ENCODE measurements at places on chromosomes 1 and 21.

DNA sequence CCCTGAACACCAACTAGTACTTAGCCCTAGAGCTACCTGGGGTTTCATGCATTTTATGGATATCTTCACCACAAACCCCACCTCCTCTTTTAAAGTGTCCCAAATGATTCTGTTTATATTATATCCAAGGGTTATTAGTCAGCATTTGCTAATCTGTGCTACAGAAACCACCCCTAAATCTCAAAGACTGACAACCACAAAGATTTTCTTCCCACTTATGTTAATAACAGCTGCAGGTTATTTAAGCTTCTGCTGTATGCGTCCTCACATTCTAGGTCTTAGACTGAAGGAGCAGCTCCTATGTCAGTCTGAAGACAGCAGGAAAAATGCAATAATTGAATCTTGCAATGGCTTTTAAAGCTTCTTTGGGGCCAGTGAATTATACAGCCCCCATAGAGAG, 11.2 kb upstream of the PHC2 start:
- DNase-seq, result peak; percentile 56

DNA sequence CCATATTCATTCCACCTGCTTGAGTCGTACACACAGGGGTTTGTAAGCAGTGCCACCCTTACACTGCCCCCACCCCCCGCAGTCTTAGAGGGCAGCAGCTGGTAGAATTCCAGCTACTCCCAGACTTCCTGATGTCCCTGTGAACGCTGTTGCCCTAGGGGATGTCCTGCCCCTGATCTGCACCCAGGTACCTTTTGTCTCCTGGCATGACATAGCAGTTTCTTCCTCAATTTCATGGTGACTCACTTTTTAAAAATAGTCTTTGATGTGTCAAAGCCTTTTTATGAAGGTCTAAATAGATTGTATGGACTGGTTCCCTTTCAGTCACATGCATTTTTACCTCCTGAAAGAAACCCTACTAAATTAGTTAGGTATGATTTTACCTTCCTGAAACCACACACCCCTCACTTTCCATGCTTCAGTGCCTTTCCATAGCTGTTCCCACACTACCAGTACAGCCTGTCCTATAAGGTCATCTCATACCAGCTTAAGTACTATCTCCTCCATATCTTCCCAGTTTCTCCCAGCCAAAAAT, 76.4 kb downstream of the ST3GAL3 start:
- DNase-seq, result no peak

DNA sequence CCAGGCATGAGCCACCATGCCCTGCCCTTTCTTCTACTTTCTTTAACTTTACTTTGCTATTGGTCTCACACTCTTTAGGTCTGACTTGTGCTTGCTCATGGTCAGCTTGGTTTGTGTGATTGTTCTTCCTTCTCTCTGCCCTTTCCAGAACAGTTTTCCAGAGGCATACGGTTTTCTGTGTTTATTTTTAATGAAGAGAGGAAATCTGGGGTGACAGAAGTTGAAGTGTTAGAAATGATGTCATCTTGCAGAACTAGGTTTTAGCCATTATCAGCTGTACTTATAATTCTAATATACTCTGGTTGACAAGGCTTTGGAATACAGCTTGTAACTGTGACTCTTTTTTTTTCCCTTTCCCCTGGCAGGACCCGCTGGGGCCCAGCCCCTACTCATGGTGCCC, 14.4 kb downstream of the AGO3 start:
- no peak for DNase-seq

DNA sequence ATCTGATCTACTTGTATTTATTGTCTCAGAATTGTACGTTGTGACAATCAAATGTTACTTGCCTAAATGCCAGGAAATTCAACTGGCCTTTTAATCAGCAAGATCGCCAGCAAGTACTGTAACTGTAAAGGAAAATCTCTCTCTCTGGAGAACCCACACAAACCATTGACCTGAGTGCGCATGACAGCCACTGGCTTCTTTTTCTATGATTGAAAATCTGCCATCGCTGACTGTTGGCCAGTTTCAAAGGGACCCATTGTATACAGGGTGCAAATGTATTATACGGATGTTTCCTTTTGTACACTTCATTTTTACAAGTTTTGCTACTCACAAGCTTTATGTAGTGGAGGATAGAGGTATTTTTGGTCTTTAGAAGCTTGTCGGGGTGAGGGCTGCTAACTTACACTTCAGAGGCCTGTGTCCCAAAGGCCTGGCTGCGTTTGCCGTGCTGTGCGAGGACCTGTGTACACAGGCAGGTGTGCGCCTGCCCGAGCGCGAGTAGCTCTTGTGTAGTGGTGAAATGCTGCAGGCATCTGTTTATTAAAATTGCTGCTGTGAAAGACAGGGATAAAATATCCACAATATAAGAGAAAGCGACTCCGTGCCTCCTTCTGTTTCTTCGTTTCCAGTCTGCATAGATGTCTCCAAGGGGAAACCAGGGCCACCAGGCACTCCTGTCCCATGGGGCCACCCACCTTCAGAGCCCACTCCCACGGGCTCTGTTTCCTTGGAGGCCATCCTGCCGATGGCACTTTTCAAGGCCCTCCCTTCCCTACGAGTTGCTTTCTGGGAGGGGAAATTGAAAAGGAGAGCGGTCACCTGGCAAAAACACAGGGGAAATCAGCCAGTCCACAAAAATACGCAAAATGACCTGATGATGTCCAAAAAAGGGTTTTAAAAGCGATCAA, 25.3 kb upstream of the TRAPPC10 start:
- DNase-seq, result no peak

DNA sequence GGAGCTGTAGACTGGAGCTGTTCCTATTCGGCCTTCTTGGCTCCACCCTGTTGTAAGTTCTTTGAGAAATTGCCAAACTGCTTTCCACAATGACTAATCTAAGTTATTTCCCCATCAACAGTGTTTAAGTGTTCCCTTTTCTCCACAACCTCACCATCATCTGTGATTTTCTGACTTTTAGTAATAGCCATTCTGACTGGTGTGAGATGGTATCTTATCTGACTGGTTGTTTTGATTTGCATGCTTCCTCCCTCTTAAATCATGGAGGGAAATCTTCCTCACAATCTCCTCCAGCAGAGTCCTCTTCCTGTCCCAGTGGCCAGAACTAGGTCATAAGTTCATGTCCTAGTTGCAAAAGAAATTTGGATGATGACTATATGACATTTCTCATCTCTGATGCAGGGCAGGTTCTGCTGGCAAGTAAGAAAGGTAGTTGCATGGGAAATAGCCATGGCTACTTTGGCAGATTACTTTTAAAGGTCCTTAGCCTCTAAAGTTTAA, 294.0 kb downstream of the LRRC40 start:
- peak; percentile 86 for DNase-seq

DNA sequence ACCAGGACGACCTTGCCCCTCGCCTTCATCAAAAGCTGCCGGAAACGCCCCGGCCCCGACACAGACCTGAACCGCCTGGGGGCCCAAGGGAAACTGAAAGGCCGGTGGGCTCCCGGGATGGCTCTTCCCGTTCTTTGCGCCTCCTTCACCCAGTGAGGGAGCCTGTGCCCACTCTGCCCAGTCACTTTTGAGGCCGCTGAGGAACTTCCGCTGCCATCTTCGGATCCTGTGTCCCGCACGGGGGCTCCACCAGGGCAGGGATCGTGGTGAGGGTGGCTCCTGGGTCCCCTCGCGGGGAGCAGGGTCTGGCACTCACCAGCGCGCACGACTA, 104.0 kb downstream of the PPIAL4G start:
- no peak for DNase-seq

GRCh38 chr1:225253173-225253572, 174.7 kb downstream of the LBR start:
- no peak for DNase-seq

GRCh38 chr1:12142141-12142823, 24.5 kb upstream of the TNFRSF1B start:
- no peak for DNase-seq

DNA sequence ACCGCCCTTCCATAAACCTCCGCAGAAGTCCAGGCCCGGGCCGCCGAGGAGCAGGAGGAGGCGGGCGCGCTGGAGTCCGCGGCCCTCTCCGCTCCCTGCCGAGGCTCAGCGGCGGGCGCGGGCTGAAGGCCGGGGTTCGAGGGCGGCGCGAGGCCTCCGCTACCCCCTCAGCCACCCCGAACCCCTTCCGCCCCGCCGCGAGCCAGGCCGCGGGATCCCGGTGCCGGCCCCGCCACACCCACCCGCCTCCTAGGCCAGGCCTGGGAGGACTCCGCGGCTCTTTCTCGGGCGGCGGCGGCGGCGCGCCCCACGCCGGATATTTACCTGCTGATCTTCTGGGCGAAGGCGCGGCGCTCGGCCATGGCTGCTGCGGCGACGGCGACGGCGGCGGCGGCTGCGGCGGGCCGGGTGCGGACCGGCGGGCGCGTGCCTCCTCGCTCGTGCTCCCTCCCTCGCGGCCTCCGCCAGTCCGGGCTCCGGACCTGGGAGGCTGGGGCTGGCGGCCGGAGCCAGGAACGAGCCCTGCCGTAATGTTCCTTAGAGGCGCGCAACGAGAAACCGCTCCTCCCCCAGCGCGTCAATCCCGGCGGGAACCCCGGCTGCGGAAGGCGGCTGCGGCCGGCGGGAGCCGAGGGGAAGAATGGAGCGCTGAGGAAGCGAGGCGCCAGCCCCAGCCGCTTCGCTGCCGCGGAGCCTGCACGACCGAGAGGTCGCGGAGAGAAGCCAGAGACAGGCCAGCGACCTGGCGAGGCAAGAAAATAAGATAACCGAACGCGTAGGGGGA, at the start of gene DOCK7:
TSS of gene DOCK7 (minus strand) at position 484 of the 784 bp plus-strand sequence. CDS start at position 362, 122 bp downstream.
- DNase-seq, result peak; percentile 83

DNA sequence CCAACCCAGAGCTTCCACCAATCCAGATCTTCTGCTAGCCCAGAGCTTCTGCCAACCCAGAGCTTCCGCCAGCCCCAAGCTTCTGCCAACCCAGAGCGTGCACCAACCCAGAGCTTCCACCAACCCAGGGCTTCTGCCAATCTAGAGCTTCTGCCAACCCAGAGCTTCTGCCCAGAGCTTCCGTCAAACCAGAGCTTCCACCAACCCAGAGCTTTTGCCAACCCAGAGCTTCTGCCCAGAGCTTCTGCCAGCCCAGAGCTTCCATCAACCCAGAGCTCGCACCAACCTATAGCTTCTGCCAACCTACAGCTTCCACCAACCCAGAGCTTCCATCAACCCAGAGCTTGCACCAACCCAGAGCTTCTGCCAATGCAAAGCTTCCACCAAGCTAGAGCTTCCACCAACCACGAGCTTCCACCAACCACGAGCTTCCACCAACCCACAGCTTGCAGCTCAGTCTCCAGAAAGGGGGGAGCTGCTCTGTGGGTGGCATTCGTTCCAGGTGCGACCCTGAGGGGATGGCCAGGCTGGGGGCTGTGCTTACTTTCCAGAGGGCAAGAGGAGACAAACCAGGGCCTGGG, 23.8 kb downstream of the CRYAA start:
- no peak for DNase-seq

GRCh38 chr1:147214325-147214724, 10.8 kb downstream of the FMO5 start:
- DNase-seq, result no peak

DNA sequence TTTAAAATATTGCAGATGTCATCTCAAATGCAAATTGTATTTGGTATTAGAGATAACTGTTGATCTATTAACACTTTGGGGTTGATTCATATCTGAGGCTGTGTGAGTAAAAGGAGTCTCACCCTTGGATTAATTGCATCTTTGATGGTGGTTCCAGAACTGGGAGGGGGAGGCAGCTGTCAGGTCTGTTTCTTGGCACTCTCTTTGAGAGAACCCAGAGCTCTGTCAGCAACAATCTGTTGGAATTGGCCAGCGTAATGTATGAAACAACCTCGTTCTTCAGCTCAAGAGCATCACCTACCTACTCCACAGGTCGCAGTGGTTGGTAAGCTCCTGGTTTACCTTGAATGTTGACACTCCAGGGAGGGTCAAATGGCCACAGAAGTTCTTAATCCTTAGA, 424.1 kb downstream of the CAMTA1 start:
- DNase-seq, result no peak

DNA sequence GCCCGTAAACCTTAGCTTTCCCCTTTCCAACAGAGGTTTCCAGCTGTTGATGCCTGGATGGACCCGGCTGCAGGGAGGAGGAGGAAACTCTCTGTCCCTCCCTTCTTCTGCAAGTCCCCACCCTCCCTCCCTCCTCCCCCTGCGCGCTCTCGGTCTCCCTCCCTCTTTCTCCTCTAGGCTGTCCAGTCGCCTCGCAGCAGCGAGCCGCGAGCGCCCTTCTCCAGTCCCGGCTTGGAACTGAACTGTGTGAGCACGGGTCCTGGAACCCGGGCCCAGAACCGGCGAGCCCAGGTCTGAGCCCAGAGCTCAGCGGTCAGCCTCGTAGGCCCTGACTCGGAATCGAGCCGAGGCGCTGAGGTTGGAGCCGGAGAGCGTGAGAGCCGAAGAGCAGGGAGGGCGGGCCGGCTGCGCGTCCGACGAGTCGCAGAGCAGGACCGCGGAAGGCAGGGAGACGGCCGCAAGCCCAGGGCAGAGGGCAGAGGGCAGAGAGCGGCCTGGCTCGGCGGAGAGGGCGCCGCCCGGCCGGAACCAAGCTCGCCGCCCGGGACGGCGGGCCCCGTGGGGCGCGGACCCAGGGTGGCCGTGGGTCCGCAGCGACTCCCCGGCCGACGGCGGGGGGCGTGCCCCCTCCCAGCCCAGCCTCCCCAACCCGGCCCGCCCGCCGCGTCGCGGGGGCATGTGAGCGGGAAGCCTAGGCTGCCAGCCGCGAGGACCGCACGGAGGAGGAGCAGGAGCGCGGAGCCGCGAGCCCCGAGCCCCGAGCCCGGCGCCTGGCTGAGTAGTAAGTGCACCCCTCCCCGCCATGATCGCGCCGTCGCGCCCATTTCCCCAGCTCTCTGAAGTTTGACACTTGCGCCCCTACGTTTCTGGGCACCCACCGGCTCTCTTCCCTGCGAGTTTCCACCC, at the start of gene SOX13:
TSS of gene SOX13 (plus strand) at position 185 of the 906 bp plus-strand sequence. CDS start 39,801 bp downstream, outside the sequence.
- DNase-seq, result peak; percentile 91

- DNase-seq, result no peak
Measured at GRCh38 chr1:54813485-54814125, 12.5 kb upstream of the TTC22 start.

DNA sequence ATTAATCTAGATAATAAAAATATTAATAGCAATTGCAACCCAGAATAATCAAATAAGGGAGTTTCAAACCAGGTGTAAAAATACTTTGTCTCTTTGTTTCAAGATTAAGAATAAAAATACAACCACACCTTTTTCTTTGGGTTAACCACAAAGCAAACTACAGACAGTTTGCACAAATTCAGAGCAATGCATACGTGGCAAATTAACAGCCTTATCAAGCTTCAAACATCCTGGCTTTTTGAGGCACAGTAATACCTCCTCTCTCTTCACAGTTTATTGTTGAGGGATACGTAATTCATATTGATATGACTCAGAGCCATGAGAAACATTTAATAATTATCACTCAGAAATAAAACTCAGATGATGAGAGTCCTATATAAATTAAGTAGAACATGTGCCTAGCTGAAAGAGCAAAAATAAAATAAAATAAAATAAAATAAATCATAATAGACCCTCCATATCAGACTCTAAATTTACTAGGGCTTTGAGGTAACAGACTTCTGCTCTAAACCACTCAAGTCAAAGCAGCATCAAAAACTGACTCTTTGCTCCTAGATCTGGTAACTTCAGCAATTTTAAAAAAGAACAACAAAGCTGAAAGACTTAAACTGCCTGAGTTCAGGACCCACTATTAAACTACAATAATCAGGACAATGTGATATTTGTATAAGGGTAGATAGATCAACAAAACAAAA, 11.4 kb downstream of the EDEM3 start:
- DNase-seq, result no peak

GRCh38 chr1:24964811-24965570, 34.9 kb upstream of the RUNX3 start:
- no peak for DNase-seq

- no peak for DNase-seq
Measured at GRCh38 chr1:171901245-171901644, 59.9 kb downstream of the DNM3 start.

Data from fibroblast of lung (primary cell).